ENCODE measurements at places on chromosomes 12 and 14.

DNA sequence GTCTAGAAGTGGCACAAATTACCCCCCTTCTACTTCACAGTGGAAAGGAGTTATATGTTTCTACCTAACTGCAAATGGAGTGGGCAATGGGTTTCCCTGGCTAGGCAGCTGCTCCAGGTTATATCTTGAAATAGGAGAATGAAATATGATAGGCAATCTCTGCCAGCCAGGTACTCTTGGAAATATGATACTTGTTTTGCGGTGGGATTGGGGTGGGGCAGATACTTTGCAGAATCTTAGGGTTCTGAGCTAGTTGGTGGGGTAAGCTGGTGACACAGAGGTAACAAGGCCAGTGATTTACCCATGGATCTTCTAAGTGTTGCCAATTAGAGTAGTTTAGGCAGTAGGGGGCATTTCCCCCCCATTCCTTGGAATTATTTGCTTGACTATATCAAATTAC, 140.1 kb downstream of the ATP23 start:
- no peak for DNase-seq

- no peak for DNase-seq
Measured at GRCh38 chr12:47184813-47185212, 105.1 kb upstream of the AMIGO2 start.

- DNase-seq, result no peak
Measured at GRCh38 chr14:67332468-67332867, 27.1 kb downstream of the ATP6V1D start.

DNA sequence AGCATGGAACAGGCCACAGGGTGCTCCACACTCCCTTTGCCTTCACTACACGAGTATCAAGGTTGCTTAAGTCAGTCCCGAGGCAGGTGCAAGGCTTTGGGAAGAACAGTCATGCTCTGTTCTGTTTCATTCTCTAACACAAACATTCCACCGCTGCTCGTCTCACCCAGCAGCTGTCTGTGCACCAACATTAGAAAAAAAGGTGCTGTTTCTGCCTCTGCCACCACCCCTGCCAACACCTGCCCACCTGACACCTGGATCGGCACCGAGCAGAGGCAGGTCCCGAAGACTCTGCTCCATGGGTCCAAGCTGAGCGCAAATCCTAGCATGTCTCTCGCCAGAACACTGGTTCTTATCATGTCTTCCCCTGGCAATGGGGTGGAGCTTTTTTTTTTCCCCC, 347.7 kb downstream of the TMEM132D start:
- no peak for DNase-seq

DNA sequence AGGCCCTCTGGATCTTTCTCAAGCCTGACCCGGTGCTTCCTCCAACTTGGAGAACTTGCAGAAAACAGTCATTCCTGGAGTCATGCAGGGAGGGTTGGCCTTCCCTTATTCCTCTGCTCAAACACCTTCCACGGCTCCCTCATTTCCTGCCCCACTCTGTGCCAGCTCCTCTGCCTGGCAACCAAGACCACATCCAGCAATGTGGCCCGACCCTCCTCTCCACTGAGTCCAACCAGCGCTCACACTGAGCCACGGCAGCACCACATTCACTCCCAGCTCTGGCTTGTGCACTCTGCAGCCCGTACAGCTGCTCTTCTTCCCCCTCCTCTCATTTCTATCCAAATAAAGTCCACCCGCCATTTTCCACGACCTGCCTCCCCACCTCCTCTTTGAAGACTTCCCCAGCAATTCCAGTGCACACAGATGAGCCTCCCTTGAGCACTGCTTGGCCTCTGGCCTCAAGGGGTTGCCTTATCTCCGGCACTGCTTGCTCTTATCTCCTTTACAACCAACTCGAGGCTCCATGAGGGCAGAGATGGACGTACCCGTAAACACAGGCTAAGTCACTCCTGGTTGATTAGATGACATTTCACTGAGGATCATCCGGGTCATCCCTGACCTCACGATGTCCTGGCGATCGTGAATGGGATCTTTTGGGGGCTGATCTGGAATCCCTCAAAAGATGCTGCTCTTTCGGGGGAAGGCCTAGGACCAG, 5.4 kb downstream of the PGF start:
- no peak for DNase-seq
